ENCODE measurements at places on chromosomes 16 and 17. TPM values are rescaled to one million over a fixed set of nuclear protein-coding genes. Genes with fewer than 3 reads are reported as not detected.

LRRC37A gene
- total RNA-seq: 6.8 TPM

CD300C gene
- not detected for total RNA-seq

RCVRN gene
- not detected for total RNA-seq

DNA sequence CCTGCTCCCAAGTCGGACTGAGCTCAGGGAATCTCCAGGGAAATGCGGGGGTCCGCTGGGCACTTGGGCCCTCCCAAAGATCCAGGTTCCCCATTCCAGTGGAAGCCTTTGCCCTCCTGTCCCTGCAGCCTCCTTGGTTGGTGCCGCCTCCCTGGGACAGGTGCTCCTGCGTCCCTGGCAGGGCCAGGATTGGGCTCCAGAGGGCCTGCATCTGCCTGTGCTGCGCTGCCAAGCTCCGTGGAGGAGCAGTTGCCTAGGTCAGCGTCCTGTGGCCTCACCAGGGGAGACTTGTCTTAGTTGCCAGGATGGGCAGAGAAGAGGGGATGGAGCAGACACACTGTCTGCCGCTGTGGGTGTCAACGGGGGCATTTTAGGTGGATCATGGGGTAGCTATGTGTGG is 67.1 kb downstream of the MSI2 start:
- DNase-seq: no peak

GRCh38 chr16:75256696-75257343 is 5.4 kb upstream of the BCAR1 start:
- no peak for DNase-seq

- no peak for DNase-seq
Measured at GRCh38 chr17:59451706-59452105, 113.7 kb upstream of the DHX40 start.

DNA sequence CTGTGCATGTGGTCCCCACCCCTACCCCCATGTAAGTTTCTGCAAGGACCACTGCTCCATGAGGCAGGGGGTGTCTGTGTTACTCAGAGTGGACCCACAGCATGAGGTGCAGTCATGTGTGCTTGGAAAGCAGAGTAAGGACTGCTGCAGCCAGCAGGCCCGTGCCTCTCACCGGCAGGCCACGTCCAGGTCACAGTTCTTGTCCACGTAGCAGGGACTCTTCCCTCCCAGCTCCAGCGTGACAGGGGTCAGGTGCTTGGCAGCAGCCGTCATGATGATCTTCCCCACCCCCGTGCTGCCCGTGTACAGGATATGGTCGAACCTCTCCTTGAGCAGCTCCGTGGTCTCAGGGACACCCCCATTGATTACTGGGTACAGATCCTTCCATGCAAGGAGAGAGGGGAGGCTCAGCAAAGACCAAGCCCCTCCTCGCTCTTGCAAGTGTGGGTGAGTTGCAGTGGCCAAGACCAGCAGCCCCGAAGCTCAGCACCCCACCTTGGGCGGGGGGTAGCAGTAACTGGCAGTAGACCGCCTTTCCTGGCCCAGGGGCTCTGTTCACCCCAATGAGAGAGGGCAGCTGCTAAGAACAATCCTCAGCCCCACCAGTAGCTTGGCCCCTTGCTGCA is 6.2 kb downstream of the ALDH3A1 start:
- no peak for DNase-seq

- no peak for DNase-seq
Measured at GRCh38 chr17:57902800-57903759, 52.1 kb downstream of the CUEDC1 start.

- DNase-seq: no peak
Measured at GRCh38 chr17:77404812-77405581, 264.2 kb downstream of the SEC14L1 start.

KRTAP1-4 gene
- total RNA-seq: not detected

- DNase-seq: no peak
Measured at GRCh38 chr17:82752371-82753200, 721 bp downstream of the TBCD start.

DNA sequence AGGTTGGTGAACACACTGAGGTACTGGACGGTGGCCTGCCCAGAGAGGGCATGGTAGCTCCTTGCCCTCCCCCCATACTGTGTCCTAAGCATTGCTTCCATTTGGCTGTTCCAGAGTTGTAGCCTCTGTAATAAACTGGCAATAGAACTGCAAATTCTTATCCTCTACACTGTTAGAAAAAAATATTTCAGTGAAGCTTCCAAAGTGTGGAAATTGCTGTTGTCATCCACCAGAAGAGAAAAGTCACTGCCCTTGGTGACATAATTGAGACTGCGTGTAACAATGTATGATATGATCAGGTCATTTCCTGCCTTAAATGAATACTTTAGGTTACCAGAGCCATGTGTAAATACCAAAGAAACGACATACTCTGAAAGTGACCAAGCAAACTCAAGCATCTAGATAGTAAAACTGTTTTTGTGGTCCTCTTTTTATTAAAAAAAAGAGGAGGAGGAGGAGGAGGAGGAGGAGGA is 65.9 kb downstream of the CEP95 start:
- DNase-seq: no peak

DNA sequence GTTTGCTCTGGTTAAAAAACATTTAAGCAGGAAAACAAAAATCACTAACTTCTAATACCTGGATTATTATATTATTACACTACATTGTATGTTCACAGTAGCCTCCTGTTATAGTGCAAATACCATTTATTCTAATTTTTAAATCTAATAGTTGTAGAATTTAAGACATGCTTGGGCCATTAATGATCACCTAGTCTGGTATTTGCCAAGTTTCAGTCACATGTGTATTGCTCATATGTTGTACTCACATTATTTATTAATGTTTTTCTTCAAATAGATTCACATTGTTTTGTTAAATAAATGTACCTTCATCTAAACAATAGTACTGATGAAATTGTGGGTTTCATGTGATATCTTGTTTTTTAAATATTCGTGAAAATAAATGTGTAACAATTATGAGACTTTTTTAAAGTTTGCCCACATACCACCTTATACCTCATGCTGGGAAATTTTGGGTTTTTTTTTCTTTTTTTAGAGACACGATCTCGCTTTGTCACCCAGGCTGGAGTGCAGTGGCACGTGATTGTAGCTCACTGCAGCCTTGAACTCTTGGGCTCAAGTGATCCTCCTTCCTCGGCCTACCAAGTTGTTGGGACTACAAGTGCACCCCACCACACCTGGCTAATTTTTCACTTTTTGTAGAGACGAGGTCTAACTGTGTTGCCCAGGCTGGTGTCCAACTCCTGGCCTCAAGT is 5.9 kb downstream of the ZNF771 start:
- DNase-seq: no peak

DNA sequence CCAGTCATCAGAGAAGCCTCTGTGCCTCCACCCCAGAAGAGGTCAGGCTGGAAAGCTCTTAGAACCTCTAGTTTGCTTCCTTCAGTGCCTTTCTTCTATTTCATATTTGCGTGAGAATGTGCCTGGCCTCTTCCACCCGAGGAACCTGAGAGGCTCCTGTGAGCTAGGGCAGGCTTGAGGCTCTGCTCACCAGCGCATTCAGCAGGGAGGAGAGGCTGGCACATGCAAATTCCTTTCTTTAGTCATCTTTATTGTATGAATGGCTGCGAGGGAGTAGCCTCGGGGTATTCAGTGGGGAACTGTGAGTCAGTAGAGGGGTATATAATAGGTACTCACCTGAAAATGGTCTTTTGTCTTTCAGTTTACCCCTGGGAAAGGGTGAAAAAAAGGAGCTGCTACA is 268.3 kb downstream of the ABCC12 start:
- DNase-seq: no peak

DNA sequence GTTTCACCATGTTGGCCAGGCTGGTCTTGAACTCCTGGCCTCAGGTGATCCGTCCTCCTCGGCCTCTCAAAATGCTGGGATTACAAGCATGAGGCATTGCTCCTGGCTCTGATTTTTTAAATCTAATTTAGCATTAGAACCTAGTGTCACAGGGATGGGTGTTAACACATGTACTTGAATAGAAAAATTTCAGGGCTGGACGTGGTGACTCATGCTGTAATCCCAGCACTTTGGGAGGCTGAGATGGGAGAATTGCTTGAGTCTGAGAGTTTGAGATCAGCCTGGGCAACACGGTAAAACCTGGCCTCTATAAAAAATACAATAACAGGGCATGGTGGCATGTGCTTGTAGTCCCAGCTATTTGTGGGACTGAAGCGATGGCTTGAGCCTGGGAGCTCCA is 6.0 kb upstream of the RNF135 start:
- DNase-seq: no peak

SLC35B1 gene
- total RNA-seq: 72.2 TPM

CCL7 gene
- not detected for total RNA-seq

- DNase-seq: no peak
Measured at GRCh38 chr17:80929449-80929848, 62.2 kb upstream of the CHMP6 start.

GRCh38 chr16:57470711-57471110 is 8.2 kb downstream of the POLR2C start:
- DNase-seq: no peak

DNA sequence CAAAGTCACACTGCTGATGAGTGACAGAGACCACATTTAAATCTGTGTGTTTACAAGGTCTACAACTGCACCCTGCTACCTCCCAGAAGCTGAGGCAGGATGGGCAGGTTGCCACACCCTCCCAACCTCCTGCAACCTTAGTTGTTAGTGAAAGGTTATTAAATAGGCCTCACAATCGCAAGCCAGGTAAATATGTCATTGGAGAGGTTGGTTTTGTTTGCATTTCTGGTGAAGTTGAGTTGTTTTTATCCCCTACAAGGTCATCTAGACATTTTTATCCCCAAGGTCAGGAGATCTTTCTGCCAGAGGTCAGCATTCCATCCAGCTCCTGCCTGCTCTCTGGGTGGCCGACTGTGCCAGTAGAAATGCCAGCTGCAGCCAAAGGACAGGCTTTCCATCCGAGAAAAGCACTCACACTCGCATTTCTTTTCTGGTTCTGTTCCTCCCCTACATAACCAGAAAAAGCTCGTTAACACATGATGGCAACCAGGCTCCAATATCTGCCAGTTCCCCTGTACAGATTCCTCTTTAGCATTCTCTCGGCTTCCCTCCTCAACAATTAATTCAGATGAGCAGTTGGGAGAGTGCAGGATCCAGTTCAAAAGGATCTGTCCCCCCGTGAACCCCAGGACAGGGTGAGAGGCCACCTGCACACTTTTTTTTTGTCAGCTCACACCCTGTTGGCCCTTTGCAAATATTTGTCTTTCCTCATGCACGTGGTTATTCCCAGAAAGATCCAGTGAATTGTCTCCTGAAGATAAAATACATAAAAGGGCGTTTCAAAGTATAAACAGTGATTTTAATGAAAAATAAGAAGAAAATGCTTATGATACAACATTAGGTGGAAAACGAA is 562.8 kb downstream of the MAF start:
- DNase-seq: no peak

GRCh38 chr17:41571561-41572434 is at the start of gene KRT9:
Gene KRT9 (minus strand): TSS chr17:41572059. CDS start chr17:41571992, 67 bp downstream.
- no peak for DNase-seq

DOC2B gene
- total RNA-seq: 1.3 TPM

- DNase-seq: no peak
Measured at GRCh38 chr16:88202207-88202745, 180.5 kb upstream of the ZNF469 start.

DNA sequence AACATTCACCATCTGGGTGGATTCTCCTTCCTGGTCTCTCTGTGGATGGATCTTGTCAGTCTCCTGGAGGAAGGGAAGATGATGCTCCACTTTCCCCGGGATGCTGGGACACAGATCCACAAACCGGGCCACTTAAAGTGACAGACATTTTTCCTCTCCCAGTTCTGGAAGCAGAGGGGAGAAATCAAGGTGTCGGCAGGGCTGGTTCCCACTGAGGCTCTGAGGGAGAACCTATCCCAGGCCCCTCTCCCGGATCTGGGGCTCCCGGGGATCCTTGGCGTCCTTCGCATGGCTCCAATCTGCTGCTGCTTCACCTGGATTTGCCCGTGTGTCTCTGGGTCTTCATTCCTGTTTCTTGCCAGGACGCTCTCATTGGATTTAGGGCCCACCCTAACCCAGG is 263.1 kb upstream of the TNRC6C start:
- no peak for DNase-seq

SLC12A3 gene
- total RNA-seq: not detected

DNA sequence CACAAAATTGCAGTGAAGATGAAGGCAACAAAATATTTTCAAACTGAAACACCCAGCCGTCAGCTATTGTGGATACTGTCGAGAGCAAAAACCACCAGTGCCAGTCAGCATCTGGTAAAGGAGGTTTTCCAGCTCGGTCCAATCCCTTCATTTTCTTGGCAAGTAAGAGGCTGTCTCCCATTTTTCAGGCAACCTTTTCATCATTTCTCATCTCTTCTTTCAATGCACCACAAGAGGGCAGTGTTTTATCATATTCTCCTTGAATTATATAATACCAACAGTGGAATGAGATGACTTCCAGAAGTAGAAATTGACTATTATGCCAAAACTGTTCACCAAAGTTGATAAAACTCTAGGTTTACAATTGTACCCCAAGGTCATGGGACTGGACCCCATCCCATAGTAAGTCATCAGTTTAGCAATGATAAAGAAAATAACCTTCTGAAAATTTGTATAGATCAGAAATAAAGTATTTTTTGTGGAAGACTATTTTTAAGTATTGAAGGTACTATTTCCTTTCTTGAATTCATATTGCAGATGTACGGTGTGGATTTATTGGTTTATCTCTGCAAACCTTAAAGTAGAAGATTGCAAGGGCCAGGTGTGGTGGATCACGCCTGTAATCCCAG is 16.8 kb downstream of the NQO1 start:
- DNase-seq: no peak

- no peak for DNase-seq
Measured at GRCh38 chr17:30415491-30415890, 36.8 kb downstream of the CPD start.

HBM gene
- total RNA-seq: not detected

- no peak for DNase-seq
Measured at GRCh38 chr16:79580453-79581191, 19.9 kb downstream of the MAF start.

- no peak for DNase-seq
Measured at GRCh38 chr17:42806249-42806648, 7.6 kb downstream of the CNTD1 start.

TP53TG3 gene
- not detected for total RNA-seq

GRCh38 chr17:82257473-82257872 is 16.0 kb downstream of the CSNK1D start:
- DNase-seq: no peak

- DNase-seq: no peak
Measured at GRCh38 chr17:65297916-65298315, 160.7 kb downstream of the RGS9 start.

GLG1 gene
- 173 TPM for total RNA-seq

- no peak for DNase-seq
Measured at GRCh38 chr16:53094013-53094630, 39.3 kb downstream of the CHD9 start.

HBA1 gene
- not detected for total RNA-seq

DNA sequence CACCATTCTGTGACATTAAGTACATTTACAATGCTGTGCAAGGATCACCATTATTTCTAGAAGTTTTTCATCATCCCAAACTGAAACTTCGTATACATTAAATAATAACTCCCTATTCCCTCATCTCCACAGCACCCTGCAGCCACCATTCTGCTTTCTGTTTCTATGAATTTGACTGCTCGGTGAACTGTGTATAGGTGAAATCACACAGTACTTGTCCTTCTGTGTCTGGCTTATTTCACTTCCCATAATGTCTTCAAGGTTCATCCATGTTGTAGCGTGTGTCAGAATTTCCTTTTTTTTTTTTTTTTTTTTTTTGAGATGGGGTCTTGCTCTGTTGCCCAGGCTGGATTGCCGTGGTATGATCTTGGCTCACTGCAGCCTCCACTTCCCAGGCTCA is 20.4 kb downstream of the RAP1GAP2 start:
- no peak for DNase-seq
